T-helper 17 cell (primary cell): ENCODE measurements at places on chromosomes 11 and 22.
A peak's percentile ranks its signal among the peaks of the same experiment; 100 is the strongest.

GRCh38 chr11:37406651-37407050 is 808.6 kb upstream of the RAG2 start:
- no peak for DNase-seq

GRCh38 chr11:83648610-83649527 is 362.7 kb upstream of the CCDC90B start:
- no peak for DNase-seq

- no peak for DNase-seq
These were observed 8.4 kb upstream of the IRAG1 start for GRCh38 chr11:10701982-10702381.

GRCh38 chr11:58801974-58802545 is 42.4 kb downstream of the GLYATL2 start:
- DNase-seq, result no peak

GRCh38 chr11:3022982-3023381 is 30.9 kb upstream of the NAP1L4 start:
- no peak for DNase-seq

DNA sequence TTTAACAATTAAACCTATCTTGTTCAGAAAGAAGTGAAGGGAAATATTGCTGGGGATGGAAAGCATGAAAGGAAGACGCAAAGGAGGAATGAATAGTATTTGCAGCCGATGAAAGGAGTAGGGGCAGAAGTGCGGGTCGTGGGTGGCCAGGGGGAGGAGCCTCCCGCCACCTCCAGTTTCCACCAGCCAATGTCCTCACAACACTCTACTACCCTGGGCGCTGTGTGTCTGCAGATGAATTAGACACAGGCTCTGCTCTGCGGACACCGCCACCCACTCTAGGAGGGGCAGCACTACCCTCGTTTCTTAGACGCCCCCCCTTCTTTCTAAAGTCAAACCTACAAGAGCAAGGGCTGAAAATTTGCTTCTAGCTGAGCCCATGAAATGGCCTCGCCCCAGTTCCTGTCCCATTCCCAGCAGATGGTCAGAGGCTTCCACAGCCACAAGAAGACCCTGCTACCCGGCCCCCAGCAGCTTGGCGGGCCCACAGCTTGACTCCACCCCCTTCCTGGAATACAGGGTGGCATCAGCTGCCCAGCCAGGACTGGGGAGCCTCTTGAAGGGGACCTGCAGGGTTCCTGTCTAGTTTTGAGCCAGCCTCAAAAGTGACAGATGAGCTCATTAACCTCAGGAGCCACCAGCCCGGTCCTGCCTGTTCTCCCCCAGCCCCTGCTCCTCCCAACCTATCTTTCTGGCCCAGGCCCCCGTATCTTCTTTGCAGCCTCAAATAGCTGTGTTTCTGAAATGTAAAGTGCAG is 268.1 kb downstream of the BUD13 start:
- DNase-seq, result no peak

GRCh38 chr22:41862160-41862529 is 29.2 kb downstream of the SREBF2 start:
- DNase-seq, result no peak

DNA sequence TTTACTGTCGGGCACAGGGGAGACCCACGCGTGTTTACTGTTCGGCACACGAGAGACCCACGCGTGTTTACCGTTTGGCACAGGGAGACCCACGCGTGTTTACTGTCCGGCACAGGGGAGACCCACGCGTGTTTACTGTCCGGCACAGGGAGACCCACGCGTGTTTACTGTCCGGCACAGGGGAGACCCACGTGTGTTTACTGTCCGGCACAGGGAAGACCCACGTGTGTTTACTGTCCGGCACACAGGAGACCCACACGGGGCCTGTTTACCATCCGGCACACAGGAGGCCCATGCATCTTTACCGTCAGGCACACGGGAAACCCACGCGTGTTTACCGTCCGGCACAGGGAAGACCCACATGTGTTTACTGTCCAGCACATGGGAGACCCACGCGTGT is 525.1 kb downstream of the BRD1 start:
- DNase-seq, result no peak

- no peak for DNase-seq
These were observed 1252.7 kb downstream of the BRD1 start for GRCh38 chr22:48574776-48575617.

DNA sequence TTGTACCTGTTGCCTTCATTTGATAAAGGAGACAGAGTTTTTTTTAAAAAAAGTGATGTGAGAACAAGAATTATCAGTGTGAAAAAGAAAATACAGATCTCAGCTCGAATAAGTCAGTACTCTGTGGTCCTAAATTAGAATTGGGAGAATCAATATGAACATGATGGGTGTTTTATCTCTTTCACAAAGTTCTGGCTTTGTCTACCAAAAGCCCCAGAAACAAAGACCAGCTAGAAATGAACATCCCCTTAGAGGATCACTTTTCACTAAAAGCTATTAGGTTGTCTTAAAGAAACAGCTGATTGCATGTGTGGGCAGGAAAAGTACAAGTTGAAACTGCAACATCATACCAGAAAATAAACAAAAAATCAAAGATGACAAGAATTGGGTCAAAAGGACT is 8.4 kb upstream of the ST14 start:
- no peak for DNase-seq

- no peak for DNase-seq
These were observed 13.5 kb downstream of the SGSM3 start for GRCh38 chr22:40383905-40384304.

GRCh38 chr22:24686280-24686679 is 83.3 kb downstream of the GGT1 start:
- DNase-seq, result no peak

- DNase-seq, result no peak
These were observed 5.8 kb upstream of the ATG16L2 start for GRCh38 chr11:72808331-72808798.

- peak; percentile 35 for DNase-seq
These were observed 66.5 kb upstream of the CLMP start for GRCh38 chr11:123261345-123262106.

GRCh38 chr11:31240340-31240904 is 129.1 kb downstream of the DCDC1 start:
- no peak for DNase-seq

DNA sequence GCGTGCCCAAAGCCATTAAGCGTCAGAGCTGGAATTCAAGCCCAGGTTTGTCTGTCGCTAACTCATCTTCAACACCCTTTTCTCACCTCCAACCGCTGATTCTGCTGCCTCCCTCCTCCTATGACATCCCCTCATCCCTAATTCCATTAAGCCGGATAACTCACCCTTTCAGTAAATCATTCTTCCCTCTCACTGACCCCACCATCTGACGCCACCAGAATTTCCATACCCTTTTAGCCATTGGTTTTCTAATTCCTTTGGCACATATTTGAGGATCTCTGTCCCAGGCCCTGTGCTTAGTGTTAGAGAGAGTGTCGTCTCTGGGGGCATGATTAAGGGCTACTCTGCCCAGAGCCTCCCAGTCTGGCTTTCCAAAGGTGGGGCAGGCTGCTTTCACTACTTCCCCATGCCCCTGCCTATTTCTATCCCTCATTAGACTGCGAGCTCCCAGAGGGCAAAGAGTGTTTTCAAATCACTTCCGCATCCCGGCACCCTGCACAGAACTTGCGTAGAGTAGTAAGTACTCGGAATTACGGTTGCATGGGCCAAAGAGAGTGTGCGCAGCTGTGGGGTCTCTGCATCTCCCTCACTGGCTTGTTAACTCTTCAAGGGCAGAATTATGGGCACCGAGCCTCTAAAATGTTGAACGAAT is 3.9 kb downstream of the KLHL35 start:
- DNase-seq, result no peak
